ENCODE measurements at places on chromosomes 4 and X.
A peak's percentile ranks its signal among the peaks of the same experiment; 100 is the strongest.

GRCh38 chrX:17670874-17671273 lies 66.4 kb upstream of the SCML1 start:
- no peak for DNase-seq

DNA sequence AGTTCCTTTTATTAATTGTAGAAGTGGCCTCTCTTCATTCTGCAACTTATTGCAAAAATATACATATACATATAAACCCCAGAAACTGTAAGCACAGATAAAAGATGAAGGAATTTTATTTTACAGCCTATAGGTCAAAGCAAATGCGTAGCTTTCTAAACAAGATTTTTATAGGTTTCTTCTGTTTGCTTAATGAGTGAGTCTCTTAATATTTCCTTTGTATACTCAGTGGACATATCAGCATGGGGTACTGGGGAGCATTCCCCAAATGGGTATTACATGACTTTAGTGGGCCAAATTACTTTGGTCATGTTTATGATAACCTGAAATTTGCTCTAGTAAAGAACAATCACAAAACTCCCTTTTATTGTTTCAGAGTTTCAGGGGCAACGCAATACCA lies 1698.6 kb upstream of the IGFBP7 start:
- DNase-seq = no peak

GRCh38 chr4:12242354-12242753 lies 813.7 kb upstream of the HS3ST1 start:
- DNase-seq = no peak

- DNase-seq = no peak
Measured at GRCh38 chrX:127708155-127708554, 344.0 kb downstream of the ACTRT1 start.

DNA sequence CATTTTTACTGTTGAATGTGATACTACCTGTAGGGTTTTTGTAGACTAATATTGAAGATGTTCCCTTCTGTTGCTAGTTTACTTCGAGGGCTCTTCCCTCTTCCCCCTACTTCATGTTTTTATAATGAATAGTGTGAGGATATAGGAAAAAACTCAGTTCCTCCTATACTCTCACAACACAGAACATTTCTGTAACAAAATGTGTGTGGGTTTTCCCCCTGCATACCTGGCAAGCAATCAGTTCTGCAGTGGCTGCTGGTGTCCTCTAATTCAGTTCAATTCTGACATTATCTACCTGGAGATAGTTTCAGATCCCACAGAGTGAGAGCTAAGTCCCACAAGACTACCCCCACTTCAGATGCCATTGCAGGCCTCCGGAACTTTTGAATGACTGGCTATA lies 107.9 kb downstream of the KDM6A start:
- DNase-seq = no peak

DNA sequence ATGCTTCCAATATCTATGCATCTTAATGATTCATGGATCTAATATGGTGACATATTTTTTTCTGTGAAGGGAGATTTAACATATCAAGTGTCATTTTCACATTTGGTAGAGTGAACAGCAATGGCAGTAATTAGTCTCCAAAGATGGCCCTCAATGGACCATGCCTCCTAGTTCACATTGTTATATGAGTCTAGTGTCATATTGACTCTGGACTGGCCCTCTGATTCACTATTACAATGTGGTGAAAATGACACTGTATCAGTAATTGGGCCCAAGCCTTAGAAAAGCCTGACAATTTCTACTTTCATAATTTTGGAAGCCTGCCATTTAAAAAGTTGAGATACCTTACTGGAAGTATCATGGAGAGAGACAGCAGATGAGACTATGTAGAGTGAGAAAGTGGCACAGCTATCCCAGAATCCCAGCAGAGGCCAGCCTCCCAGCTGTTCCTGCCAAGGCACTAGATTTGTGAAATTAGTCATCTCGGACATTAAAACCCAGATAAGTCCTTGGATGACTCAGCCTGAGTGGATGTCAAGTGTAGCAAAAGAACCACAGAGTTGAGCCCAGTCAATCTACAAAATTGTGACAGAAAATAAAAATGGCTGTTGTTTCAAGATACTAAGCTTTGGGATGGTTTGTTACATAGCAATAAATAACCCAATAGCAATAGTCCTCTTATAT lies 68.4 kb downstream of the ARHGEF38 start:
- no peak for DNase-seq

- DNase-seq = no peak
Measured at GRCh38 chr4:76539979-76540378, 105.0 kb downstream of the SHROOM3 start.

GRCh38 chr4:127610488-127610887 lies 22.3 kb upstream of the INTU start:
- DNase-seq = no peak

DNA sequence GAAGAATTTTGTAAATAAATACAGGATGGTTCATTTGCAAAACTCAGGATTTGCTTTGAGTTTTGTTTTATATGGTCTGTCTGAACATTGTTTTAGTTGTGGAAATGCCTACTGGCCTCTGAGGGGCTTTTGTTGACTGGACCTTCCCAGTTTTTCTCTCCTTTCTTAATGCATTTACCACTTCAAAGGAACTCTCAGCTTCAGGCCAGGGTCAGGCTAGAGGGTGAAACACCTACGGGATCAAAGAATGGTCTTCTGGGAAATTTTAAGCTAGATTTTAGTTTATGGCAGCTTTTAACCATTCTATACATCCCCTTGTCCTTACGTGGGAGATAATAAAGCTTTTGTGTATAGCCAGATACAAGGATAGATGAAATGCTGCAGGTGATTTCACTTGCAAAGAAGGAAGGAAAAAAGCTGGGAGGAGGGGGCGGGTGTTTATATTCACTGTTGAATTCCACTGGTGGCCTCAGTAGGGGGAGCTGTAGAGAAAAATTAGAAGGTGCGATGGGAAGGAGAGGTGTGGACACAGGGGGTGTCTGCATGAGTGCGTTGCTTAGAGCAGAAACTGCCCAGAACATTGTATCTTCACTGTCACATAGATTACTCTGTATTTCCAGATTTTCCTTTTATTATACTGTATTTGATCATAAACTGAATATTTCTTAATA lies 151.8 kb downstream of the TSPAN5 start:
- DNase-seq = peak; percentile 3

DNA sequence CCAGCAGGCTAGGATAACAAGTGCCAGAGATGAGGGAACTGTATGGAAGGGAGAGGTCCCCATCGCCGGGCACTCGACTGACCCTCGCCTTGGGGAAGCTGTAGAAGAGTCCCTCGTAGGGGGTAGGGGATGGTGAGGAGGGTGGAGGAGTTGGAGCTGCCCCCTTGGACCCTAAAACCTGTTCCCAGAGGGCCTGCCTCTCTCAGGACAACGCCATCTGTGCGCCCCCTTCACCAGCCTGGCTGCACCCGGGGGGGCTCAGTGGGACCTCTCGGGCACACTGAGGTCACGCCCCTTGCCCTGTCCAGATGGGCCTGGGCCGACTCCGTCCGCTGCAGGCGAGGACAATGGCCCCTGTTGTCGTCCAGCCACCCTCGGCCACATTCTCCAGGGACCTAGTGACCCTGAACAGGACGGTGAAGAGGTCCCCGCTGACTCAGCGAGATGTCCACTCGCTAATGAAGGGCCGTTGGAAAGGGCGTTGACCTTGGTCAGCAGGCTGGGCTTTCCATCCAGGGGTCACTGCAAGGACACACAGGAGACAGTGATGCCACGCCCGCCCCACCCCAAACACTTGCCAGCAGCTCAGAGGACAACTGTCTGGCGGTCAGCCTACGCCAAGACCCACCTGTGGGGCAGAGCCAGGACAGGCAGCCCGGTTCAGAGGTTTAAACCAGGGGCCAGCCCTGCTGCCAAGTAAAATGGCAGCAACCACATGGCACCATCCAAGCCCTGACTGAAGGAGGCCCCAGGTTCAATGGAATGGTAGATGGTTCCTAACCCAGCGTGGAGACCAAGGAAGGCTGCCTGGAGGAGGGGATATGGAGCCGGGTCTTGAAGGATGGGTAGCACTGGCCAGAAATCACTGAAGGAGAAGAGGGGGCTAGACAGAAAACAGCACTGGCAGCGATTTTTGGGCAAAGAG lies 51.2 kb downstream of the HMX1 start:
- DNase-seq = no peak

- DNase-seq = no peak
Measured at GRCh38 chrX:42020225-42020624, 96.9 kb upstream of the CASK start.

DNA sequence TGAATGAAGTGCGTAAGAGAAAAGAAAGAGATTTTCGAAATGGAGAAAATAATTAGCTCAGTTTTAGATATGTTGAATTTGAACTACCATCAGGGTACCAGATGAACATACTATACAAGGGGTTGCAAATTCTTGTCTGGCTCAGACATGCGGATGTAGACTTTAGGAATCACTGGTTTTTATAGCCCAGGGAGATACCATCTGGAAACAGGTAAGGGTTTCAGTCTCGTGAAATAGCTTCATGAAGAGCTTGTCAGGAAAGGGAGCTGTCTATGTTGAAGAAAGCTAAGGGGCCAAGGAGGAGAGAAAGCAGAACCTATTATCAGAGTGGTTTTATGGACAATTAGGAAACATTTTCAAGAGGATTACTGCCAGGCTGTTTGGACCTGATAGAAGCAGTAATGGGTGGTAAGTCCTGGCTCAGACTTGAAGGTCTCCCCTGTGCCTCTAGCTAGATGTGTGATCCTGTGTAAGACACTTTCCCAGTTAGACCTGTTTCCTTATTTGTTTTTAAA lies 6.7 kb downstream of the RAB9A start:
- DNase-seq = no peak

DNA sequence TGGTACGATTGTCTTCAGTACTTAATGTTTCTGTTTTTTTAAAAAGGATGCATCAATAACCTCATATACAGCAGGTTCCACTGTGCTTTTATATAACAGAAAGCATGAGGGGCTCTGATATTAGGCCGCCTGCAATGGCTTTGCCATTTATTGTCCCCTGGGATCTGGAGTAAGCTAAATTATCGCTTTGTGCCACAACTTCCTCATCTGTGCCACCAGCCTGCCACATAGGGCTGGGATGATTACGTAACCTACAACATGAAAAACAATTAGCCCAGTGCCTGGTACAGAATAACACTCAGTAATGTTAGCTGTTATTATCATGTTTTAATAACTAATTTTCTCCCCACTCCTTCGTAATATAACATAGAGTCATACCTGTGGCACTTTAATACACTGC lies 65.5 kb upstream of the TRIM2 start:
- no peak for DNase-seq

GRCh38 chrX:10326578-10326977 lies 169.8 kb downstream of the CLCN4 start:
- DNase-seq = no peak

DNA sequence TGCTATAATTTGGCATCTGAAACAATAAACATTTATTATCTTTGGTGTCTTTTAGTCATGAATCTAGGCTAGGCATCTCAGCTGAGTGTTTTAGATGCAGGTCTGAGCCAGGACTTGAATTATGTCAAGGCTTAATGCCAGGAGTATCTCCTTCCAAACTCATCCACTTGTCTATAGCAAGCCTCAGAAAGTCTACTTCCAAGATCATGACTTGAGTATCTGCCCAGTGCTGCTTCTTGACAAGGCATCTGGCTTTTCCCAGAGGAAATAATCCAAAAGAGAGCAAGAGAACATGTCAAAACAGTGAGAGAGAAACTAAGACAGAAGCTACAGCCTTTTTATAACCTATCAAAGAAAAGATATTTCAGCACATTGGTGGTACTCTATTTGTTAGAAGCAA lies 1052.1 kb upstream of the PCDH10 start:
- no peak for DNase-seq

DNA sequence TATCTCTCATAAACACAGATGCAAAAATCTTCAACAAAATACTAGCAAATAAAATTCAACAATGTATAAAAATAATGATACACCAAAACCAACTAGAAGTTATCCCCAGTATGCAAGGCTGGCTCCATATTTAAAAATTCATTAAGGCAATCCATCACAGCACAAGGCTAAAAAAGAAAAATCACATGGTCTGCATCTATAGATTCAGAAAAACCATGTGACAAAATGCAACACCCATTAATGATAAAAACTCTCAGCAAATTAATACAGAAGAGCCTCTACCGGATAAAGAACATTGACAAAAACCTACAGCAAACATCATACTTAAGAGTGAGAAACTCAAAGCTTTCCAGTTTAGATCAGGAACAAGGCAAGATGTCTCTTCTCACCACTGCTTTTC lies 182.6 kb downstream of the COL25A1 start:
- no peak for DNase-seq

GRCh38 chrX:69627744-69628143 lies 11.8 kb downstream of the EDA start:
- DNase-seq = no peak

DNA sequence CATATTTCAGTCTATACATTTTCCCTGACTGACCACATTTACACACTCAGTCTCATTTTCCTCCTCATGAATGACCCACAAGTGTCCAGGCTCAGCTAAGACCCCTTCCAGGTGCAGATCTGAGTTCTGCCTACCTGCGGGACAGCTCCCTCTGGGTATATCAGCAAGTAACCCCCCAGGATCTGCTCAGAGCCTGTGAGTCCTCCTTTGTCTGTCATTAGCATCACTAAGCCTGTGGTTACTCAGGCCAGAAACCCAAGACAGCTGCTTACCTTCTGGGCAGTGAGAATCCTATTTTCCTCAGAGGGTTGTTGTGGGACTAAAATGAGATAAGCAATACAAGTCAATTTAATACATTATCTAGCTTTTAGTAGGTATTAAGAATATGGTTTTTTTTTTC lies 487.6 kb upstream of the BOD1L1 start:
- no peak for DNase-seq

GRCh38 chr4:53593765-53594164 lies 2.5 kb upstream of the LNX1 start:
- DNase-seq = no peak

GRCh38 chr4:158051401-158052235 lies 121.2 kb downstream of the GASK1B start:
- no peak for DNase-seq

- DNase-seq = no peak
Measured at GRCh38 chr4:1567519-1567807, 116.7 kb downstream of the FAM53A start.

DNA sequence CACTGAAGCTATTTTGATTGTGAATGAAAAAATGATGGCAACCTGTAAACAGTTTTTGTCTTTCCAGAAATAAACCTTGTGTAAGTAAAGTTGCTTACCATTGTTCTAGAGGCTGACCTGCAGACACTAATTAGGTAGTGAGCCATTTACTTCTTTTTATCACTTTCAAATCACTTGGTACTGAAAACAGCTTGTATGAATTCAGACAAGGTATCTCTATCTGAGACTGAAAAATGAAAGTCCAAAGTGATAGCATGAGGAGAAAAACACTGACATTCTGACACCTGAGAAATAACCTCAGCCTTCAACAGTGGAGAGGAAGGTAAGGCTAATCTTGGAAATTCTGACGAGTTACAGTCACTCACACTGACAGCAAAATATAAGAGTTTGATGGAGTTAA lies 238.8 kb downstream of the GPC3 start:
- DNase-seq = no peak

DNA sequence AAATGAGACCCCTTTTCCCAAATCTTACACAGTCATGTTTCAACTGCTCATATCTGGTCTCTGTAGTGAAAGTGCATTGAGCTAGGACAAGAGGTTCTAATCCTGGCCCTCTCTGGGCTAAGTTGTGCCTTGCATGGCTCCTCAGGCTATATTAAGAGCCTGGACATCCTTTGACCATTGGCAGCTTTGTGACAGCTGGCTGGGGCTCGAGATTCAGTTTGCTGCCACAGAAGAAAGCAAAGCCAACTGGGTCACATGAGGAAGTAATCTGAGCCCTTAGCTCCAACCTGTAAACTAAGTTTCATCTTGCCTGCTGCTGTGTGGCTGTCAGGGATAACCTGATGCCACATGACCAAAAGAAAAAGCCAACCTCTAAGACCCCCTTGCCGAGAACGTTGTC lies 51.8 kb upstream of the JADE1 start:
- DNase-seq = peak; percentile 1
